ENCODE measurements at places on chromosomes 3 and 15. TPM values are rescaled to one million over a fixed set of nuclear protein-coding genes. Genes with fewer than 3 reads are reported as not detected.

The SI gene
- total RNA-seq, result not detected

The BDH1 gene
- total RNA-seq, result 114 TPM

The TMEM207 gene
- total RNA-seq, result not detected

The C2CD4A gene
- not detected for total RNA-seq

The HESX1 gene
- 1.5 TPM for total RNA-seq

The FAN1 gene
- 7.3 TPM for total RNA-seq

The CLDN18 gene
- total RNA-seq, result not detected

- no peak for DNase-seq
- no peaks in the 10 kb centered on the region for H3K4me1 ChIP-seq
- no peaks in the 10 kb centered on the region for H3K36me3 ChIP-seq
- no peaks in the 10 kb centered on the region for H3K27me3 ChIP-seq
- H3K4me3 ChIP-seq, result no peak overlapping the region
- H3K27ac ChIP-seq, result no peak overlapping the region
Observed at GRCh38 chr3:195133013-195133412, 137.9 kb downstream of the XXYLT1 start.

DNA sequence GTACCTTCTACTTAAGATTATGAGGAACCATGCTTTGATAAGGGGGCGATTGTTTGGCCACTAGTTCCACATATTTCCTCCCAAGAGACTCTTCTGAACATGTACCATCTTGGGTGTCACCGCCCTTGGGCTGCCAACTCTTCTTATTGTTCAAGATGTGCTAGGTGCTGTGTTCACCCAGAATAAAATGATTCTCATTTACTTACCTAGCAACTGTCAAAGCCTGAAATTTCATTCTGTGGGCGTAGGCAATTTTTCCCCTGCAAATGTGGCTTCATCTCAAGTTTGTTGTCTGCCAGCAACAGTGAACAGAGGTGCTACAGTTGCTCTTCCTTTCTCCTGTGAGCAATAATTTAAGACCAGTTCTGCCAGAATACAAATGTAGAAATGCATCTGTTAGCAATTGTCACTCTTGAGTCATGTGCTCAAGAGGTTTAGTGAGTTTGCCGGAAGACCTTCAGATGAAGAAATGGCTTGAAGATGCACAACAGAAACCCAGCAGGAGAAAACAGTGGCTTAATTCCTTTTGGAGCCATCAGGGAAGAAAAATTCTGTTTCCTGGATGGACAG is 41.3 kb upstream of the RARB start:
- H3K27me3 ChIP-seq, result no peaks in the 10 kb centered on the region
- no peak overlapping the region for H3K4me3 ChIP-seq
- no peaks in the 10 kb centered on the region for H3K4me1 ChIP-seq
- peak overlapping the region; percentile 78 for H3K27ac ChIP-seq
- no peaks in the 10 kb centered on the region for H3K36me3 ChIP-seq

DNA sequence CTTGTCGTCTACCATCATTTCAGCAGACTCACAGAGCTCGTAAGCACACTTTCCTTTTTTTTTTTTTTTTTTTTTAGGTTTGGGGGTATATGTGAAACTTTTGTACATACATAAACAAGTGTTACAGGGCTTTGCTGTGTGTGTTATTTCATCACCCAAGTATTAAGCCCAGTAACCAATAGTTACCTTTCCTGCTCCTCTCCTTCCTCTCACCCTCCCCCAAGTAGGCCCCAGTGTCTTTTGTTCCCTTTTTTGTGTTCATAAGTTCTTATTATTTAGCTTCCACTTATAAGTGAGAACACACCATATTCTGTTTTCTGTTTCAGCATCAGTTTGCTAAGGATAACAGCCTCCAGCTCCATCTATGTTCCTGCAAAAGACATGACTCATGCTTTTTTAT is 746.8 kb downstream of the GRM7 start:
- no peak overlapping the region for H3K4me3 ChIP-seq
- no peak for DNase-seq
- H3K27me3 ChIP-seq, result no peaks in the 10 kb centered on the region
- no peak overlapping the region for H3K27ac ChIP-seq
- no peaks in the 10 kb centered on the region for H3K36me3 ChIP-seq

- no peak overlapping the region for H3K27ac ChIP-seq
- H3K27me3 ChIP-seq, result no peaks in the 10 kb centered on the region
- DNase-seq, result no peak
- no peaks in the 10 kb centered on the region for H3K36me3 ChIP-seq
- H3K4me1 ChIP-seq, result peaks cover 28% of the 10 kb centered on the region
- no peak overlapping the region for H3K4me3 ChIP-seq
Observed at GRCh38 chr15:41780266-41780665, 6.0 kb downstream of the MAPKBP1 start.

- DNase-seq, result no peak
- no peaks in the 10 kb centered on the region for H3K36me3 ChIP-seq
- H3K27me3 ChIP-seq, result peaks cover 50% of the 10 kb centered on the region
- no peak overlapping the region for H3K4me3 ChIP-seq
- no peak overlapping the region for H3K27ac ChIP-seq
Observed at GRCh38 chr15:80783260-80783659, 4.1 kb downstream of the CEMIP start.

DNA sequence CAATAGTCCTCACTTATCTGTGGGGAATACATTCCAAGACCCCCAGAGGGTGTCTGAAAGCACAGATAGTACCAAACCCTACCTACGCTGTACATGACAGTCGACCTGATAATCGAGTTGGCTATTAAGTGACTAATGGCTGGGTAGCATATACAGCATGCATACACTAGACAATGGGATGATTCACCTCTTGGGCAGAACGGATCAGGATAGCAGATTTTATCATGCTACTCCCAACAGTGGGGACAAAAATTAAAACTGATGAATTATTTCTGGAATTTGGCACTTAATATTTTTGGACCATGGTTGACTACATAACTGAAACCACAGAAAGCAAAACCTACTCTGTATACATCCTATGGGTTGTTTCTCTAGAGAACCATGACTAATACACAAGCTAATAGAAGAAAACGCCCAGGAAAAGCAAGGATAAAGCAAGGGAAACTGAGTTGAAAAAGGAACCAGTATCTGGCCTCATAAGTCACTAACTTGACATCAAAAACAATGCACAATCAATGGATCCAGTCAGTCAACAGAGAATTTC is 15.5 kb downstream of the ATG3 start:
- no peaks in the 10 kb centered on the region for H3K27me3 ChIP-seq
- peaks cover 88% of the 10 kb centered on the region for H3K36me3 ChIP-seq
- no peak overlapping the region for H3K4me3 ChIP-seq
- peaks cover 5% of the 10 kb centered on the region for H3K4me1 ChIP-seq

DNA sequence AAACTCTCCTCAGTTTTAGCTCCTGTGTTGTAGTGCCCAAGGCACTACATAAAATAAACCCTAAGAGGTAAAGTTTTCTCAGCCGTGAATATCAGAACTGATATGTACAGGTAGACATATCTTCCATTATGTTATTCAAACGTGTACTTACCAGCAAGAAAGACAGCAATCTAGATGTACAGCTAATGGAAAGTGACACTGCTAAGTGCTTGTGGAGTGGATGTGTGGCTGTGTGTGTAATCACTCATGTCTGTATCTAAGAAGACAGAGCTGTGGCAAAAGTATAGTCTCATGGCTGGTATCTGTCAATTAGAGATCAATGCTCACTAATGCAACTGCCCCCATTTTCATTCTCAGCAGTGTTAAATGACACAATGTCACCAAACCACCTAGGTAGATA is 101.3 kb downstream of the FMN1 start:
- no peak for DNase-seq
- H3K36me3 ChIP-seq, result no peaks in the 10 kb centered on the region
- H3K27ac ChIP-seq, result no peak overlapping the region
- H3K4me1 ChIP-seq, result peaks cover 7% of the 10 kb centered on the region

DNA sequence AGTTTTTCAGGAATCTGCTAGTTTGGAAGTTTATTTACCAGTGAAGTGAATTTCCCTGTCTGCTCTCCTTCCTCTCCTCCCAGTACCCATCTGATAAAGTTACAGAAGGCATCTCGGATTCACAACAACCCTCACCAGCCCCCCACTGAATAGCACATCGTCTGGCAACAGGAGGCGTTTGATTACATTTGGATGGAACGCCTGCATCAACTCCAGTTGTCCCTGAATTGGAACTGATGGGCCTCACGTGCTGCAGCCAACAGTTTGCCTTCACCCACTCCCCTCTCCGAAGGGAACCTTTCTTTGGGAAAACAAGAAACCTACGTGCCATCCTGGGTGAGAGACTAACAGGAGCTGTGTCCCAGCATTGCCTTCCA is 59.5 kb upstream of the BCL6 start:
- H3K27me3 ChIP-seq, result no peaks in the 10 kb centered on the region
- H3K36me3 ChIP-seq, result no peaks in the 10 kb centered on the region
- H3K4me1 ChIP-seq, result no peaks in the 10 kb centered on the region
- H3K4me3 ChIP-seq, result no peak overlapping the region
- no peak for DNase-seq

- DNase-seq, result no peak
- H3K4me3 ChIP-seq, result no peak overlapping the region
- no peaks in the 10 kb centered on the region for H3K27me3 ChIP-seq
- no peaks in the 10 kb centered on the region for H3K36me3 ChIP-seq
- H3K4me1 ChIP-seq, result peaks cover 11% of the 10 kb centered on the region
- H3K27ac ChIP-seq, result no peak overlapping the region
Observed at GRCh38 chr3:191721990-191722389, 261.0 kb downstream of the PYDC2 start.

DNA sequence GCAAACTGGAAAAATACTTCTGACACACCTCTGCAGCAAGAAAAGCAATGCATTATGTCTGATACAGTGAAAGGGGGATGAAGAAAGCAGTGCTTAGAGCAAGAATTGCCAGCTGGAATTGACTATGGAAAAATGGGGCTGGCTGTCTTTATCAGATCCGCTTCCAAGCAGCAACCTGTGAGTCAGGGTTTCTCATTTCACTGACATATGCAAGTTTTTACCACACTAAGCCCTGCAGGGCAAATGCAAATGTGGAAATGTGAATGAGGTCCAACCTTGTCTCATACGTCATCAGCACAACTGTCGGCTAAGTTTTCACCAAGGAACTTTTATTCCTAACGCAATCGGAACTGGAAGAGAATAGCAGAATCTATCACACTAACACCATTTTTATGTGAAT is 172.5 kb upstream of the GADL1 start:
- no peaks in the 10 kb centered on the region for H3K36me3 ChIP-seq
- H3K4me3 ChIP-seq, result no peak overlapping the region
- H3K27ac ChIP-seq, result no peak overlapping the region

DNA sequence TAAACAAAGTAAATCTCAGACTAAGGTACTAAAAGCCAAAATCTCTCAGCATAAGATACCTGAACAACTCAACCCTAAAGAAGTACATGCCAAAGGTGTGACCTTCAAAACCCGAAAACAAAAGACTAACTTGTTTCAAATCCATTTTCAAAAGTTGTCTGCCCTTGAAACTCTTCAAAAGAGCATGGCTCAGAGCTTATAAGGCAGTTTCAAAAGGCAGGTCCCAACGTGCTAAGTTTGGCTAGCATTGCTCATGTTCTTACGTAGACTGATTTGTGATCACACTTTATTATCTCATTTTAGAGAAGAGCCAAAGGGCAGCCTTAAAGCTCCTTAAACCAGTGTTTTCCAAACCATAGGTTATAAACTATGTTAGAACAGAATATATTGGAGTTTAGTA is 112.2 kb downstream of the FEZF2 start:
- no peak overlapping the region for H3K4me3 ChIP-seq
- no peak for DNase-seq
- peaks cover 30% of the 10 kb centered on the region for H3K36me3 ChIP-seq
- no peaks in the 10 kb centered on the region for H3K27me3 ChIP-seq
- H3K27ac ChIP-seq, result no peak overlapping the region

GRCh38 chr3:63768888-63769287 is 50.2 kb upstream of the C3orf49 start:
- no peak for DNase-seq
- H3K4me1 ChIP-seq, result no peaks in the 10 kb centered on the region
- H3K36me3 ChIP-seq, result no peaks in the 10 kb centered on the region
- H3K27ac ChIP-seq, result no peak overlapping the region
- no peaks in the 10 kb centered on the region for H3K27me3 ChIP-seq

DNA sequence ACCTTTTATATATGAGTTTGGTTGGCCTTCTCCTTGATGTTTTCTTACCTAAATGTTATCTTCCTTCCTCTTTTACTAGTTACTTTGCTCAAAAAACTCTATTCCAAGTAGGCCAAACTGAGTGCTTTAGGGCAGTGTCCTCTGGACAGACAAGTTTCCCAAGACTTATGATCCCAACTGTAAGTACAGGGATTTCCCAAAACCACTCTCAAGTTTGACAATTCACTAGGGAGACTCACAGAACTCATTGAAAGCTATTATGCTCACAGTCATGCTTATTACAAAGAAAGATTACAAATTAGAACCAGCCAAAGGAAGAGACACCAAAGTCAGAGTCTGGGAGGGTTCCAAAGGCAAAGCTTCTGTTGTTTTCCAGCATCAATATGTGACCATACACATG is 534.2 kb upstream of the ALCAM start:
- H3K36me3 ChIP-seq, result no peaks in the 10 kb centered on the region
- DNase-seq, result no peak
- H3K27me3 ChIP-seq, result no peaks in the 10 kb centered on the region
- no peak overlapping the region for H3K4me3 ChIP-seq
- H3K27ac ChIP-seq, result no peak overlapping the region

DNA sequence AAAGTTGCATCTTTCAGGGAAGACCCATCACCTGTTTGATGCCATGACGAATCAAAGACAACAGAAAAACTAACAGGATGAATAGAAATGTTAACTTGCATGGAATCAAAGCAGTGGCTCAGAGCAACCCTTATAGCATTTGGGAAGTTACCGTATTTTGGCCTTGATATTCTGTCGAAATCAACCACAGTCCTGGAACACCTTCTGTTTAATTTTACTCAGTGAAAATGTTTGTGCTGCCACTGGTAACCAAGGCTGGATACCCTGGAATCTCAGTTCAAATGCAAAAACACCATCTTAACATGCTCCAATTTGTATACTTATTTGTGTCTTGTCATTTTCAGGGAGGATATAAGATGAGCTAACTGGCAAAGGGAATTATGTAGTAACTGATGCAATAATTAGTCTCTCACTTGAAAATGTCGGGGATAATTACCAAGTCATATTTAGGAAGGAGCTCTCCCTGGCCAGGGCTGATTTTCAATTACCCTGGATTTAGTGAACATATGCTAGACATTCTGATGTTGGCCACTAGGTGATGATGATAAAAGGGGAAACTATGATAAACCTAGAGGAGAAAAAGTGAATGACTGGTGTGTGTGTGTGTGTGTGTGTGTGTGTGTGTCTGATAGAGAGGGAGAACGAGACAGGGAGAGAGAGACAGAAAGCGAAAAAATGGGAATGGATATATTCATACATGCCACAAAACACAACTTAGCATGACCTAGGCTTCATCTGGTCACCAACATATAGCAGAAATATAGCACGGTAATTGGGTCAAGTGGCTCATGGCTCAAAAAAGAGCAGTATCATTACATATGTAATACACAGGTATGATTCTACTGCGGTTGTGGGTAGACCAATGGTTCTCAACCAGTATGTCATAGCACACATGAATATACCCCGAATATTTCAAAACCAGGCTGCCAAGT is 19.0 kb upstream of the PRICKLE2 start:
- H3K27me3 ChIP-seq, result no peaks in the 10 kb centered on the region
- no peak overlapping the region for H3K4me3 ChIP-seq
- peaks cover 21% of the 10 kb centered on the region for H3K4me1 ChIP-seq
- no peak for DNase-seq

GRCh38 chr3:6326771-6327170 is 534.1 kb upstream of the GRM7 start:
- no peak for DNase-seq
- no peak overlapping the region for H3K4me3 ChIP-seq
- no peaks in the 10 kb centered on the region for H3K36me3 ChIP-seq
- no peak overlapping the region for H3K27ac ChIP-seq
